ENCODE measurements at places on chromosomes 16 and 17.

DNA sequence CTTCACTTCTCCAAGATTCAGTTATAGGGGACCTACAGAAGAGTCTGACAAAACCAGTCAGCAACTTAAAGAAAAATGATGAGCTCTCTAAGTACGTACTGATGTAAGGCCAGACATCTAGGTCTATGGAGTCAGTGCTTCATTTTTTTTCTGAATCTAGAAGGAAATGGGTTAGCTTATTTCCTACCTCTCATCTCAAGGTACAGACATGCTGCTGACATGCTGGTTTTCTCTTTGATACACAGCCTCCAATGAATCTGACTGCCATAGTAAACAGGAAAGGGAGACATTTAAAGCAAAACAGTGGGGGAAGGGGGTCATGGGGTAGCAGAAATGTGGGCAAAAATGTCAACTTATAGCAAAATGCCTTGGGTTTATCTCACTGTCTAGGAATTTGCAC, 16.4 kb downstream of the CDR2 start:
- no peak for DNase-seq
- H3K27ac ChIP-seq = peak overlapping the region; percentile 38
- H3K27me3 ChIP-seq = no peaks in the 10 kb centered on the region

- DNase-seq = peak; percentile 97
- H3K36me3 ChIP-seq = no peaks in the 10 kb centered on the region
- peak overlapping the region; percentile 63 for H3K4me3 ChIP-seq
- H3K27ac ChIP-seq = peak overlapping the region; percentile 56
- peaks cover 20% of the 10 kb centered on the region for H3K4me1 ChIP-seq
- no peaks in the 10 kb centered on the region for H3K27me3 ChIP-seq
Observed at GRCh38 chr16:85286066-85286831, 174.0 kb upstream of the CIBAR2 start.

- no peaks in the 10 kb centered on the region for H3K27me3 ChIP-seq
- H3K4me3 ChIP-seq = no peak overlapping the region
- H3K36me3 ChIP-seq = peaks cover 26% of the 10 kb centered on the region
- H3K4me1 ChIP-seq = peaks cover 16% of the 10 kb centered on the region
Observed at GRCh38 chr17:80824549-80825470, 166.8 kb upstream of the CHMP6 start.

- H3K36me3 ChIP-seq = no peaks in the 10 kb centered on the region
- DNase-seq = no peak
- no peaks in the 10 kb centered on the region for H3K27me3 ChIP-seq
Observed at GRCh38 chr16:17206712-17207111, 264.0 kb downstream of the XYLT1 start.

DNA sequence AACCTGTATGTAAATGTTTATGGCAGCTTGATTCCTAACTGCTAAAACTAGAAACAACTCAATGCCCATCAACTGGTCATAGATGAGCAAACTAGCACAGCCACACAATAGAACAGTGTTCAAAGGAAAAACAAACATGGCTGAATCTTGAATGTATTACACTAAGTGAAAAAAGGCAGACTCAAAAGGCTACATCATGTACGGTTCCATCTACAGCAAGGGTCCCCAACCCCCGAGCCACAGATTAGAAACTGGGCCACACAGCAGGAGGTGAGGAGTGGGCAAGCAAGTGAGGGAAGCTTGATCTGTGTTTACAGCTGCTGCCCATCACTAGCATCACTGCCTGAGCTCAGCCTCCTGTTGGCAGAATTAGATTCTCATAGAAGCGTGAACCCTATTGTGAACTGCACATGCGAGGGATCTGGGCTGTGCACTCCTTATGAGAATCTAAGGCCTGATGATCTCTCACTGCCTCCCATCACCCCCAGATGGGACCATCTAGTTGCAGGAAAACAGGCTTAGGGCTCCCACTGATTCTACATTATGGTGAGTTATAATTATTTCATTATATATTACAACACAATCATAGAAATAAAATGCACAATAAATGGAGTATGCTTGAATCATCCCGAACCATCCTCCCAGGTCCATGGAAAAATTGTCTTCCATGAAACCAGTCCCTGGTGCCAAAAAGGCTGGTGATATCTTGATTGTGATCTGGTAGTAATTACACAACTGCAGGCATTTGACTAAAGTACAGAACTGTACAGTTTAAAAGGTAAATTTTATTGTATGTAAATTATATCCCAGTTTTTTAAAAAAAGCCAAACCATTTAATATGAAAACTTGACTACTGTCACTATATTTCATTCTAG, 7.7 kb downstream of the CEP20 start:
- H3K4me1 ChIP-seq = peaks cover 33% of the 10 kb centered on the region
- peak overlapping the region; percentile 65 for H3K27ac ChIP-seq
- H3K27me3 ChIP-seq = no peaks in the 10 kb centered on the region
- DNase-seq = no peak
- peaks cover 19% of the 10 kb centered on the region for H3K36me3 ChIP-seq

DNA sequence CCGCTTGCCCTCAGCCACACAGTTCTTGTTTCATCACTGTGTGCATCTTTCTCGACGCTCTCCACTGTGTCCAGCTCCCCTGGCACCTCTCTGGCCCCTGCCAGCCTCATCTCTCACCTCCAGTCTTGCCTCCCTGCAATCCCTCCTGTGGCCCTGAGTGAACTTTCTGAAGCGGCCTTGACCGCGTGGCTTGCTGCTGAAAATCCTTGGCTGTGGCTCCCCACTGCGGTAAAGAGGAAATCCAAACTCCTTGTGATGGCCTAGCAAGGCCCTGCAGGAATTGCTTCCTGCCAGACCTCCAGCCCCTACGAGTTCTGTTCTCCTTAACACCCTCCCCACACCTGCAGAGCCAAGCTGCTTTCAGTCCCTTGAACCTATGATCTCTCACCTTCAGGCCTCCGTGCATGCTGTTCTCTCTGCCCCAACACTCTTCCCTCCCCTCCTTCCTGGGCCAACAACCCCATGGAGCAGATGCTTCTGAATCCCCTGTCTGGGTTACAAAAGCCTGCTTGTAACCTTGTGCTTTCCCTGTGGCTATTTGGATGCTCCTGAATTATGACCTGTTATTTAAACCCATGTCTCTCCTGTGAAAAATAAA, 33.6 kb upstream of the BRD7 start:
- no peaks in the 10 kb centered on the region for H3K36me3 ChIP-seq
- H3K27ac ChIP-seq = no peak overlapping the region
- no peaks in the 10 kb centered on the region for H3K4me1 ChIP-seq
- H3K4me3 ChIP-seq = no peak overlapping the region
- DNase-seq = no peak
